ENCODE measurements at places on chromosomes 2 and 18.

GRCh38 chr2:228282376-228282775 lies 100.9 kb upstream of the SPHKAP start:
- no peak for DNase-seq

DNA sequence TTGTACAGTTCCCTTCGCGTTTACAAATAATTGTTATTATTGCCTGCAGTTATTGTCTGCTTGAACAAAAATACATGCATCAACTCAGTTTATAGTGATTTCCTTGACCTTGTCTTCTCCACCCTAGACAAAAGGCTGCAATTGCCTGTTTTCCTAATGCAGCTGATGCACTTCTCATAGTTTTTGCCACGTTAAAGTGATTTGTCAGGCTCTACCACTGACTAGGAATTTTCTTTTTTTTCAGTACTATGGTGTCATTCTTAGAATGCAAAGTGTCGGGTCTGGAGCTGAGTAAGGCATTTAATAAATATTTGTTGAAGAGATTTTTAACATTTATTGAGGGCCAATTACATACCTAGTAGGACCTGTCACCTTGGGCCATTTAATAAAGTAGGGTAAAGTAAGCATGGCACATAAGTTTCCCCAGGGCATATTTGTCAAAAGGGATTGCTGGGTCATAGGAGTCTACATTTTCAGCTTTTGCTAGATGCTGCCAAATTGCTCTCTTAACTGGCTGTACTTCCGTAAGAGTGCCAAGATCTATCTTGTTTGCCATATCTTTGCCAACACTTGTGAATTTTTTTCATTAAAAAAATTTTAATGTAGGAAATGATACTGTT lies 24.1 kb downstream of the ACSL3 start:
- DNase-seq: no peak

- DNase-seq: no peak
Observed at GRCh38 chr18:60188958-60189357, 183.6 kb downstream of the MC4R start.

DNA sequence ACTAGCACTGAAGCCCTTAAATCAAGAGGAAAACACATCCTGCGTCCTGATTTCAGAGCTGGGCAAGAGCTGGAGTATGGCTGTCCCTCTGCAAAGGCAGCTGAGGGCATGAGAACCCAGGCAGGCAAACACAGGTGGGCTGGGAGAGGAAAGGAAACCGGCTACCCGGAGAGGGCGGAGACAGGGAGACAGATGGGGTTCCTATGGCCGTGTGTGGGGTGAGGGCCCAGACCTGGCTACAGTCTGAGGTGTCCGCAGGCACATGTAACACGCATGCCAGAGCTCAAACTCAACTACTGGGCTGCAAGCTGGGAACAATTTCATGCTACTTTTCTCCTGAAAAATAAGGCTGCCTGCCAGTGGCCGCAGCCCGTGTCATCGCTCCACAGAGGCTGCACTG lies 2.7 kb downstream of the COPS9 start:
- DNase-seq: no peak

GRCh38 chr18:13032173-13032572 lies 41.0 kb downstream of the CEP192 start:
- no peak for DNase-seq

DNA sequence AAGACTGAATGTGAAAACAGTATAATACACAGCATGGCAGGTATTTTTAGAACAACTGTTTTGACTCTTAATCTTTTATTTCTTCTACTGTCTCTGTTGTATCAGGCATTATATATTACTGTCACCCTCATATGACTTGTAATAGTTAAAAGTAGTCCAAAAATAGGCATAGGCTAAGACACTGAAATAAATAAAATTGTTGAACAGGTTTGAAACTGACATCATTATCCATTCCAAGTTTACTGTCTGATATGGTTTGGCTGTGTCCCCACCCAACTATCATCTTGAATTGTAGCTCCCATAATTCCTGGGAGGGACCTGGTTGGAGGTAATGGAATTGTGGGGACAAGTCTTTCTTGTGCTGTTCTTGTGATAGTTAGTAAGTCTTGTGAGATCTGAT lies 91.4 kb upstream of the CDH19 start:
- no peak for DNase-seq

DNA sequence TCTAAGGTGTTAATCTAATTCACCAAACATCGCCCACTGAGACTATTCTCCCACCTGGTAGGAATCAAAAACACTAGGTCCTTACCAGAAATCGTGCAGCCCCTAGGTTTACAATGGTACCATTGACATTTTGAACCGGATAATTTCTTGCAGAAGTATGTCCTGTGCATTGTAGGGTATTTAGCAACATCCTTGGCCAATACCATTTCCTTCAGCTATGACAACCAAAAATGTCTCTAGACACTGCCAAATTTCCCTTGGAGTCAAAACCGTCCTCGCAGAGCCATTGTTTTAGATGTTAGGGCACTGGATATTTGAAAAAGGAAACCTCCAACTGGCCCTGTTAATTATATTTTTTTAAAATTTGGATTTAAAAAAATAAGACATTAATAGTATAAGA lies 3.8 kb downstream of the VPS54 start:
- DNase-seq: no peak

GRCh38 chr2:38146275-38146906 lies 70.4 kb upstream of the CYP1B1 start:
- no peak for DNase-seq

DNA sequence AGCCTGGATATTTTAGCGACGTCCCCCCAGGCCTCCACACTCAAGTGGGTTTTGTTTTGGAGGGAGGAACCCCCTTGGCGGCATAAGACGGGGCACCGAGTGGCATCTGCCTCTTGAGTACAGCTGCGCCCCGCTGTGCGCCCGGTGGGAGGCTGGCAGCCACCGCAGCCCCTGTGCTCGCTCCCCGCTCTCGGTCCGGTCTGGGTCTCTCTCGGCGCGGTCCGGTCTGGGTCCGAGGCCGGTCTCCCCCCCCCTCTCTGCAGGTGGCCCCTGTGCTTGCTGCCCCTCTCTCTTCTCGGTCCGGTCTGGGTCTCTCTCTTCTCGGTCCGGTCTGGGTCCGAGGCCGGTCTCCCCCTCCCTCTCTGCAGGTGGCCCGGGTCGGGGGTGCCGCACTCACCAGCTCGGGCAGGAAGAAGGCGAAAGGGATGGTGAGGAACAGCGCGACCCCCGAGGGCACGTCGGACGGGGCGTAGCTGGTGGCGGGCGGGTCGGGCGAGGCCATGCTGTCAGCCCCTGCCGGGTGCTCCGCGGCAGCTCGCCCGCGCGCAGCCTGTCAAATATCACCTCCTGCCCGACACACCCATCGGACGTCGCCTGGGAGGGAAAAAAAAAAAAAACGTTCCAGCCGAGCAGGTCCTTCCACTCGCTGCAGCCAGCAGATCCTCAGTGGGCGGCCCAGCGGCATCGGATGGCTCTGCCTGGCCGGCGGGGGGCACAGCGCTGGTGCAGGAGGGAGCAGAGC lies at the start of gene MALL:
MALL (minus strand) TSS at position 532 of the 742 bp plus-strand sequence; CDS start at position 502, 30 bp downstream.
- no peak for DNase-seq

DNA sequence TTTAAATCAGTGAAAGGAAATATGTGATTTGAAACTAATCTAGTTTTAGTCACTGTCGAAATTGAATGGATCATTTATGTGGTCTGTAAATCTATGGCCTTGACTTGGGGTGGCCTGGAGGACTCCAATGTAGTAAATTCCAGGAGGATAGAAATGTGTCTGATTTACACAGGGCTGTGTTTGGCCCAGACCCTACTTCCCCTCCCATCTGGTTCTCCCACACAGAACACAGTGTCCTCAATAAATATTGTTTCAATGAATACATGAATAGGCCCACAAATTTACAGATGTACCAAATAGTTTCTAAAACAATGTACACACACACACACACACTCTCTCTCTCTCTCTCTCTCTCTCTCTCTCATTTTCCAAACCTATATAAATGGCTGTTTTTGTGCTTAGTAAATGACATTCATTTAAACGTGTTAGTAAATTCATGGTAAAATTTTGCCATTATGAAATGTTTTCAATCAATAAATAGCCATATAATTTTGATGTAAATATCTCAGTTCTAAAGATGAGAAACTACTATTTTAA lies 1.9 kb downstream of the CCDC68 start:
- no peak for DNase-seq

- no peak for DNase-seq
Observed at GRCh38 chr2:188969236-188969635, 4.9 kb upstream of the COL3A1 start.

GRCh38 chr18:60064271-60064670 lies 164.5 kb downstream of the PMAIP1 start:
- no peak for DNase-seq

DNA sequence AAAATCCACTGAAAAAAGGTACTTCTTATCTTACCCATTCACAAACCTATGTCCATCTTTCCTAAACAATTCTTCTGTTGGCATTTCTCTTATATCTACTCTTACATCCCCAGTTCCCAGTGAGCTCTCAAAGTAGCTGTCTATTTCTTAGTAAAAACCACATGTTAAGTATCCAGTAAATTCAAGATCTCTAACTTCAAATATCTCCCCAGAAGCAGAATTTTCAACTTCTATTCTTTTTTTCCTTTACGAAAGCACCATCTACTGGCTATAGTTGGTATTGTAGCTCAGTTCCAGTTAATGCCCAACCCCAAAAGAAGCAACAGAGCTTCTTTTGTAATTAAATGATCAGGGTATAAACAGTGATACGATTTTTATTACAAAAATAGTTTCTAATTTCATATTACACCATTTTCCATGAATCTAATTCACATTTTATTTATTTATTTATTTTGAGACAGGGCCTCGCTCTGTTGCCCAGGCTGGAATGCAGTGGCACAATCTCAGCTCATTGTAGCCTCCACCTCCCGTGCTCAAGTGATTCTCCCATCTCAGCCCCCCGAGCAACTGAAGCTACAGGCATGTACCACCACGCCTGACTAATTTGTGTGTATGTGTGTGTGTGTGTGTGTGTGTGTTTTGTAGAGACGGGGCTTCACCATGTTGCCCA lies 28.5 kb downstream of the HRH4 start:
- DNase-seq: no peak

- no peak for DNase-seq
Observed at GRCh38 chr18:51813740-51814139, 526.3 kb upstream of the DCC start.

- DNase-seq: peak; percentile 36
Observed at GRCh38 chr18:6920099-6920955, 190.8 kb downstream of the ARHGAP28 start.

- no peak for DNase-seq
Observed at GRCh38 chr2:209901172-209901571, 101.3 kb upstream of the RPE start.

DNA sequence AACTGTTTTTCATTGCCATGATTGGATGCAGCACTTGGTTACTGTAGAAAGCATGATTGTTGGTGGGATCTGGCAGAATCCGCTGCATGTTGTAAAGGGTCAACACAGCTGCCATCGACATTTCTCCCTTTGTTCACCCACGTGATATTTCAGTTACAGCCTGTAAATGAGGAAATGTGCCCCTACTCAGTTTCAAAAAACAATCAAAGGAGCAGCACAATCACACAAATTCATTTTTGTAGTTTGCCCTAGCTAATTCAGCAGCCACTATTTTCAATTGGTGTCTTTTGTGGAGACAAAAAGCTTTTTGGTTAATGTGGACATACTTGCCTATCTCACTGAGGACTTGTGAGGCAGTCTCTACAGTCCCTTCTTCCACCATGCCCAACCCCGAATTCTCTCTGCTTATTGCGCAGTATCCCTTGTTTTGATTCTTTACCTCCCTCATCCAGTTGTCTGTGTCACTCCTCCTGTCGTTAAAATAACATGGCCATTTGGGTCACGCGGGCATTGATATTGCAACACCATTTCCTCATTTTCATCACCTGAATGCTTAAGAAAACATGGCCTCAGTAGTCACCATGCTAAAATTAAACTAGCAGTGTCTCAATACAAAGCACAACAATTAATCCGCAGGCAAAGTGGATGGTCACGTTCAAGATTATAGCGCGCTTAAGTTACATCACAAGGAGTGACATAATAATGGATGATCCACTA lies 6.4 kb upstream of the PROC start:
- DNase-seq: no peak

- no peak for DNase-seq
Observed at GRCh38 chr2:222404151-222404905, 20.0 kb upstream of the SGPP2 start.

DNA sequence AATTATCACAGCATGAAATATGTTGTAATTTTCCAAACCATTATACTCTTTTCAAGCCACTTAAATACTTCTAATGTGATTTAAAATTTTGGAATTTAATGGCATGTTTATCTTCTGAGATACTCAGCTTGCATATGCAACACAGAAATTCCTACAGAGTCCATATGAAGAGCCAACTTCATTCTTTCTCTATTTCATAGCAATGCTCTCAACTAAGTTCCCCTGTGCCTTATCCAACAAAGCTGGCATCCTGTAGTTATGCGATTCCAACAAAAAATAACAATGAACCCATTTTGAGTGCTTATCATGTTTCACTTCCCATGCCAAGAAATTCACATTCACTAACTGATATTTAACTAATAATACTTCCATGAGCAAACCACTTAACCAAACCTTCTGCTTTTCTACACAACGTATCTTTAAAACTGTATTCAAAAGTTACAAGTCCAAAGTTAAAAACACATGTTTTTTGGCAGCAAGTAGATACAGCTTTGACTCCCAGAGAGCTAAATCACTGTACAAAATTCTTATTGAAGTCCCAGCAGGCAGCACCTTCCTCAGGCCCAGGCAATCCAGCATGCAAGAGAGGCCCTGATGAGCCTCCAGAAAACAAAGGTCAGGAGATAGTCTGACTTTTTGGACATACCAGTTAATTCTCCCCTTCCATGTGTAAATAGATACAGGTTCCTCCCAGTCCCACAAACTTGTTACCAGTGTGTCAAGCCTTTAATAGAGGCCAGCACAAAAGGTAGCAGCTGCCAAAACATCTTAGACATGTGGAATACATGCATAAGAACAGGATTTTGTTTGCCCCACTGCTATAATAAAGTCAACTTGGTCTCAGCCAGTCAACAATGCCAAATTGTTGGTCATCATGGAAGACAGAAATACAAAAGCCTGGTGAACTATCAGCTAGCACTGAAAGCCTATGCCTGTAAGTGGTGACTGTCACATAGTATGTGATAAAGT lies 113.1 kb upstream of the WDR75 start:
- DNase-seq: no peak

DNA sequence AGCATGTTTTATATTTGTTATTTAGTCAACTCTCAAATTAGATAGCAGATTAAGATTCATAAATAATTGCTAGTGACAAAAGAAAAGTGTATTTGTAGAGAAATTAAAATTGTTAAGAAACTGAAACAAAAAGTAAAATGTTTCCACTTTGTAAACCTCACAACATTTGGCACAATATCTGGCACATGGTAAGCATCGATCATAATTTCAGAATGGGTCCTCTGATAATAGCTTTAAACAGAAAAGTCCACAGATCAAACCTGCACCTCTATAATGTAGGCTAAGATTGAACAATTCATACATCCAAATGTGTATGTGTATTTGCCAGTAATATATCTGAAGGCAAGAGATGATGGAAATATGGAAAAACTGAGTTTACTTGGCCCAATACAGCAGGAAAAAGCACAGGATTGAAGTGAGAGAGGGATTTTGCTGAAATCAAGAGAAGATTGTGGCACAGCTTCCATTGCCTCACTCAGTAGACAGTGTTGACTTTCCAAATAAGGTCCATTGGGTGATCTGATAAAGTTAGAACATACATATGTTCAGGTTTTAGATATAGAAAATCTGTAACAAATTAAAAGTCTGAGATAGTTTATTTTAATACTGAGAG lies 39.4 kb downstream of the COBLL1 start:
- no peak for DNase-seq

- no peak for DNase-seq
Observed at GRCh38 chr2:211132573-211132972, 576.2 kb downstream of the CPS1 start.
